ENCODE measurements at places on chromosomes 2 and 18.

DNA sequence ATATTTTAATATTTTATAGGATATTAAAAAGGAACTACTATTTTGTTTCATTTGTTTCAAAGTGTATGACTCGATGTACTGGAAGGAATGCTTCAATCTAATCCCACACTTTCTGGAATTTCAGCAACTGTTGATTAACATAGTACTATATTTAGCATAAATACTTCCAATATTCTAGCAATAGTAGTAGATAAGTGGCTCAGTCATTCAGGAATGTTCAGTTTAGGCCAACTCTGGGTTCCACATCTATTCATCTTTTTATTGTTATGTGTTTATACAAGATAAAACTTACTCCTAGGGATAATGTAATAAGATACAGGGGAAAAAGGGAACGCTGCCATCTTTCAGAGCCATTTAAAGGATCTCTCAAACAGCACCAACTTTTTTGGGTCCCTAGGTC lies 22.3 kb upstream of the ORC2 start:
- no peak for DNase-seq

DNA sequence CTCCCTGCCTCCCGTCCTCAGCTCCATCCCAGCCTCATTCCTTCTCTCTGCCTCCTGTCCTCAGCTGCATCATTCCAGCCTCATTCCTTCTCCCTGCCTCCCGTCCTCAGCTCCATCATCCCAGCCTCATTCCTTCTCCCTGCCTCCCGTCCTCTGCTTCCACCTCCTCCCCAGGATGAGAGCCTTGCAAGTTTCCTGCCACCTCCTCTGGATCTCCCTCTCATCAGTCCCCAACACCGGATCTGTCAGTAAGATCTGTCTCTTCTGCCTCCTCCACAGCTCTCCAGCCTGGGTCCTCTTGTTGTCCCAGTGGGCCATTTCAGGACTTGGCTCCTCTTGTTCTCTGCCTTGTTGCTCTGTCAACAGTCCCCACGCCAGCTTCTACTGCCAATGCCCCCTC lies 130.9 kb downstream of the NDUFA10 start:
- DNase-seq: no peak

GRCh38 chr18:44241020-44241419 lies 439.7 kb upstream of the SETBP1 start:
- DNase-seq: no peak

DNA sequence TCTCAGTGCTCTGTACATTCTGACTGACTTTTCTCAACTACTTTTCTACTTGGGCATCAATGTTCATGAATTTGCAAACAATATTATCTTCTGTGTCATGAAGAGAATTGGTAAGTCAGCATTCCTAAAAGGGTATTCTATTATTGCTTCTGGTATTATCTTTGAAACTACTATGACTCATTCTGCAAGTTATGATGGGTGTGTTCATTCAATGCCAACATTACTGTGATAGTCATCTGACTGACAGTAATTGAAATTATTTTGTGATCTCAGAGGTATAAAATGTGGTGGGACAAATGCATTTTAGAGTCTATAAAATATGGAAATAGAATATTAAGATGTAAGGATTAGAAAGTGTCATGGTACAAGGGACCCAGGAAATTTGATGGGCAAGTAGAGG lies 736.0 kb upstream of the CELF4 start:
- no peak for DNase-seq
